ENCODE measurements at places on chromosomes 5 and 9. TPM values are rescaled to one million over a fixed set of nuclear protein-coding genes. Genes with fewer than 3 reads are reported as not detected.

The ELAVL2 gene
- polyA plus RNA-seq: 2.7 TPM

The ASPN gene
- 138 TPM for polyA plus RNA-seq

The FAM169A gene
- 0.44 TPM for polyA plus RNA-seq

The MCTP1 gene
- 7.6 TPM for polyA plus RNA-seq

The SEMA4D gene
- 23.3 TPM for polyA plus RNA-seq

GRCh38 chr5:68200288-68200687 lies 15.3 kb upstream of the PIK3R1 start:
- no peak for DNase-seq

GRCh38 chr5:68380078-68380477 lies 164.5 kb downstream of the PIK3R1 start:
- no peak for DNase-seq

GRCh38 chr9:131179561-131180219 lies 54.3 kb downstream of the NUP214 start:
- no peak for DNase-seq

DNA sequence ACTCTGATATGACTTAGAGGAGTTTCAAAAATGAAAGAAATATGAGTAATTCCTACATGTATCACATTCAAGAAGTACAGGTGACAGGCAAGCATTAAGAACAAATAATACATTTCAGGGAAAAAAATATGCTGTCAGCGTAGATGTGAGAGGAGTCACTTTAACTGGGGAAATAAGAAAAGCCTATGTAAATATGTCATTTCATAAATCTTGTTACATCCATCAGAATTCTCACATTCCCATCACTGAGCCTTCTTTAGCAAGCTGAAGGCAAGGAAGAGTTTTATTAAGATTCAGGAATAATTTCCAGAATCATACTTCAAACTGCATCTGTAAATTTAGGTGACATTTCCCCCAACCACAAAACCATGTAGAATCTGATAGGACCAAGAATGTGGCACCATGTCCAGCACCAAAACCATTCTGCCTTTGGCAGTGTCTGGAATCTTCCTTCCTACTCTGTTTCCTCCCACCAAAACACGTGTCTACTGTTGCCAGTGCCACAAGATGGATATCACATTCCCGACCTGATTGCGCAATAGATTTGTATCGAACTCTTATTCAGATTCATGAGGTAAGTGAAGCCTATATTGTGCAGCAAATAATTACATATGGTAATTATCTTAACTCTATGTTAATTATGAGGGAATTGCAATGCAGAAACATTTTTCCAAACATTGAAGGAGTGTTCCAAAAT lies 690.9 kb downstream of the ISL1 start:
- no peak for DNase-seq
